Activated CD8-positive, alpha-beta T cell treated with anti-CD3 and anti-CD28 coated beads, Interleukin-2, amount 10 ng/mL, durations not matched to agents 7 days and 5 days (primary cell): ENCODE measurements at places on chromosomes 12 and 14. TPM values are rescaled to one million over a fixed set of nuclear protein-coding genes. Genes with fewer than 3 reads are reported as not detected.

Gene MEG3
- not detected for total RNA-seq

DNA sequence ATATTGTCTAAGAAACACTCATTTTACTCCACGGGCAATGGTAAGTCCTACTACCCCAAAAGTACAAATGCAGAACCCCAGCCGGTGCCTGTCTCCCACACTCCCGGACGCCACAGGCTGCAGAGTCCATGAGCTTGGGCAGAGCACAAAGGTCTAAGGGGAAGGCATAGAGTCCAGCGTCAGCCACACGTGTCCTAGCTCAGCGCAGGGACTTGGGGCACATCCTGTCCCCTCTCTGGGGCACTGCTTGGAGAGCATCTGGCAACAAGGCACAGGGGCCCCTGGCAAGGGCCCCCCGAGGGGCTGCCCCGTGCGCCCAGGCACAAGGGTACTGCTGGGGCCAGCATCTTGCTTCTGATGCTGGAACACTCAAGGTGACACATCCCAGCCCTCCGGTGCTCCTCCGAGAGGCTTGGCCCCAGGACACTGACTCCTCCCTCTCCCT lies 58.4 kb downstream of the BCL11B start:
- no peak for DNase-seq

Gene SYNDIG1L
- total RNA-seq = not detected

Gene FAM222A
- 1.6 TPM for total RNA-seq

DNA sequence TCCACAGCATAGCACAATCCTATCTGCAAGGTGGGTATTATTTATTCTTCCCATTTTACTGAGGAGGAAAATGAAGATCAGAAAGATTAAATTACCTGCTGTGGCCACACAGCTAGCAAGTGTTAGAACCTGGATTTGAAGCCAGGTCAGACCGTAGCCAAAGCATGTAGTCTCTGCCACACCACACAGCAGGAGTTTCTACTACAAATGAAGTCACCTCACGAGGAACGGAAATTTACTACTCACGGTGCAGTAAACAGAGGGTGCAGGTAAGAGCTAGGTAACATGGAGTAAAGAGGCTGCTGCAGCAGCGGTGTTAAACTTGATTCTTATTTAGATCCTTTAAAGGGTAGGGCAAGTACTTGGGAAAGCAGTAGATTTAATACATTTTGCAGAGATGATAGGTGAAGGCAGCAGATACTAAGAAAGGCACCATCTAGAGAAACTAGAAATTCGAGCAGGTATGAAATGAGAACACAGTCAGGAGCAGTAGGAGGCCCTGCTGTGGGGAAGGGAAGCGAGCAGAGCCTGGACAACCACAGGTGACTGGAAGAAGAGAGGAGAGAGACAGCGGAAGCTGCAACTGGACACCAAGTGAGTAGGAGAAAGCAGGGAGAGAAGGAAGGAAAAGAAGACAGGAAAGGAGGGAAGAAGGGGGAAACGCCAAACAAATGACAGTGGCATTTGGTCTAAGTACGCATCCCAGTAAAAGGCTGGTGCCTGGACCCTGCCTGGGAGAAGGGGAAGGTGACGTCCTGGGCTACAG lies 21.5 kb downstream of the SPTB start:
- no peak for DNase-seq

- no peak for DNase-seq
Measured at GRCh38 chr14:93036652-93037345, 78.9 kb downstream of the ITPK1 start.

- DNase-seq = no peak
Measured at GRCh38 chr14:102872020-102872419, 50.4 kb upstream of the AMN start.

GRCh38 chr14:68814238-68814538 lies 21.3 kb upstream of the ZFP36L1 start:
- no peak for DNase-seq

DNA sequence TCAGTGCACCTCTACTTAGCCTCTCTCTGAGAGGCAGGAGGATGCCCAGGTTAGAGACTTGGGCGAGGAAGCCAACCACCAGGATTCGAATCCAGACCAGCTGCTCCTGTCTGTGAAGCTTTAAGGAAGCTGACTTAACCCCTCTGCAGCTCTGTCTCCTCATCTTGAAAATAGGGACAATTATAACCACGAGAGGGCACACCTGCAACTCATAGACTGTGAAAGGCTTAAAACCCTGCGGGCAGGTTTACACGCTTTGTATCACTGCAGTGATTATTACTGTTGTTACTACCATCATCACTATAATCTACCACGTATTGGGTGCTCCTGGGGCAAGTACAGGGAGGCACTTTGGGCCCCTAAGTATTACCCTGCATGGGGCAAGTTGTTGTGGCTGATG lies 379.8 kb downstream of the VRK1 start:
- DNase-seq = peak; percentile 50

- DNase-seq = no peak
Measured at GRCh38 chr12:116434155-116435011, 124.8 kb upstream of the MAP1LC3B2 start.

- peak; percentile 22 for DNase-seq
Measured at GRCh38 chr12:127485528-127485927, 781.4 kb upstream of the TMEM132C start.

DNA sequence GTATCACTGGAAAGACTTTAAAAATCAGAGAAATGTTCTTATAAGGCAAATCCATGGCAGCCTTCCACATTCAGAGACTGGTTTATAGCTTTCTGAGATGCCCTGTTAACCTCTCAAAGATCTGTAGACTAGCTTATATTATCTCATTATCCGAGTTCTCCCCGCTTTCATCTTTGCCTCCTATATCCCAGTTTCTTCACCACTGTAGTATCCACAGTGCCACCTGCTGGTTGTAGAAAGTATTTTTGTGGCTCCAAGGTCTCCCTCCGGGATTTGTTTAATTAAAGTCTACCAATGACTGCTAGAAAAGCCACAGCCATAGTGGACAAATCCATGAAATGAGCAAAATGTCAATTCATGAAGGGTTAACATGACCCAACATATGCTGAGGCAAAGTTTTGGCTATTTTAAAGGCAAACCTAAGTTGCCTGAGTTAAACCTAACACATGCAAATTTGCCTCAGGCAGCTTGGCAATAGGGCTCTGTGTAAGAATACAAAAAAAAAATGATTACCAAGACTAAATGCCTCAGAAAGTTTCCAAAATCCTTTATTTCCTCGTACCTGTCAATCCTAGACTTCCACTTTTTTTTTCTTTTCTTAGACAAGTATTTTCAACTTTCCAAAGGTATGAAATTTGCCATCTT lies 218.8 kb upstream of the BMP4 start:
- DNase-seq = peak; percentile 59

GRCh38 chr12:128928361-128928760 lies 75.1 kb downstream of the GLT1D1 start:
- DNase-seq = no peak

Gene OR4E2
- total RNA-seq = not detected

GRCh38 chr14:103561381-103562178 lies 877 bp downstream of the BAG5 start:
- peak; percentile 67 for DNase-seq

Gene TMCC3
- 0.18 TPM for total RNA-seq

DNA sequence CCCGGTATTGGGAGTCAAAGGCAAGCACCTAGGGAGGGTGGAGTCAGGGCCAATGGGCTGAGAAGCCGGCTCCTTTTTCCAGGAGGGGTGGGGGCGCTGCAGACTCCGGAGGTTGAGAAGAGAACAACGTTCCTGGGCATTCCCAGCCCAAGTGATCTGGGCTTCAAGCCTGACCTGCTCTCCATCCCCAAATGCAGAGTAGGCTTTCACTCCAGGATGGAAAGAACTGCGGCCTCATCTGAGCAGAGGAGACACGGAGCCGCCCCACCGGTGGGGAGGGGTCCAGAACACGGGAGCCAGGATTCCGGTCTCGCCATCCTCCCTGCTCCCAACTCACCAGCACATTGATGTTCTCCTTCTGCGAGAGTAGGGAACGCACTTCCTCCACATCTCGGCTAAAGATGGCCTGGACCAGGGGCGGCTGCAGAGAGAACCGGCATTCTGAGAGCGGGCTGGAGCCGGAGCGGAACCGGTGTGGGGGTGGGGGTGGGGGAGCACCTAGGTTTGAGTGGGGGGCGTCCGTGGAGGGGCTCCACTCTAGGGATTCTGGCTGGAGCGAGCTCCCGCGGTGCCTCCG lies 605 bp downstream of the ANKRD52 start:
- DNase-seq = peak; percentile 26

GRCh38 chr14:104550861-104551728 lies 28.5 kb upstream of the C14orf180 start:
- DNase-seq = no peak

DNA sequence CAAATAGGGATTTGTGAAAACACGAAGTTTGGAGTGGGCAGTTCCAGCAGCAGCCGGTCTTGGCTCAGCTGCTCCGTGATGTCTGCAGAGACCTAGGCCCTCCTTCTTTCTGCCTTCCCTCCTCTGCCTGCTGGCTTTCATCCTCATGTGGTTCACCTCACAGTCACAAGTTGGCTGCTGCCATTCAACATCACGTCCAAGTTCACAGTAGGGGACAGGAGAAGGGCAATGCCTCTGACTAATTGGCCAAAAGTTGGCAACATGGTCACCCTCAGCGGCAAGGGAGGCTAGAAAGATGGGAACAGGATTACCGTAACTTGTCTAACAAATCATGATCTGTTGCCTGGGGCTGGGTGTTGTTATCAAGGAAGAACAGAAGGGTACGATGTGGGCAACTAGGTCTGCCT lies 7.8 kb upstream of the CACNA2D4 start:
- peak; percentile 14 for DNase-seq

GRCh38 chr14:38207736-38208617 lies at the start of gene SSTR1:
SSTR1 (plus strand) TSS chr14:38207904; CDS start chr14:38209390, 1,486 bp downstream.
- no peak for DNase-seq

Gene ARMH4
- not detected for total RNA-seq

DNA sequence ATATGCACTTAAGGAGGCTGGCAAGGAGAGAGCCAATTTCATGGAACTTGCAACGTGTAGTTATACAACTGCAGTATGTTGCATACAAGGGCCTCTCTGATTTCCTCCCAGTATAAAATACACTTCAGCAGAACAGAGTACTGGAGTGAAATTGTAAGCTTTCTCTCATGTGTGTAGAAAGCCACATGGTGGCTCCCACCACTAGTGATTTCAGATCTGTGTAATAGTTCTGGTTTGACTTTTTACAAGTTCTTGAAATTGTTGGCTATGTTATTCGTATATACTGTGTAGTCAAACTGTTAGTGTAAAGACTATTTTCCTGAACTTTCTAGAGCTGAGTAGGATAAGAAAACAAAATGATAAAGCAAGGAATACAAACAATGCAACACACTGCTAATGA lies 16.4 kb upstream of the LMO3 start:
- DNase-seq = no peak

Gene GPHB5
- total RNA-seq = not detected

Gene GLIPR1L1
- total RNA-seq = not detected

DNA sequence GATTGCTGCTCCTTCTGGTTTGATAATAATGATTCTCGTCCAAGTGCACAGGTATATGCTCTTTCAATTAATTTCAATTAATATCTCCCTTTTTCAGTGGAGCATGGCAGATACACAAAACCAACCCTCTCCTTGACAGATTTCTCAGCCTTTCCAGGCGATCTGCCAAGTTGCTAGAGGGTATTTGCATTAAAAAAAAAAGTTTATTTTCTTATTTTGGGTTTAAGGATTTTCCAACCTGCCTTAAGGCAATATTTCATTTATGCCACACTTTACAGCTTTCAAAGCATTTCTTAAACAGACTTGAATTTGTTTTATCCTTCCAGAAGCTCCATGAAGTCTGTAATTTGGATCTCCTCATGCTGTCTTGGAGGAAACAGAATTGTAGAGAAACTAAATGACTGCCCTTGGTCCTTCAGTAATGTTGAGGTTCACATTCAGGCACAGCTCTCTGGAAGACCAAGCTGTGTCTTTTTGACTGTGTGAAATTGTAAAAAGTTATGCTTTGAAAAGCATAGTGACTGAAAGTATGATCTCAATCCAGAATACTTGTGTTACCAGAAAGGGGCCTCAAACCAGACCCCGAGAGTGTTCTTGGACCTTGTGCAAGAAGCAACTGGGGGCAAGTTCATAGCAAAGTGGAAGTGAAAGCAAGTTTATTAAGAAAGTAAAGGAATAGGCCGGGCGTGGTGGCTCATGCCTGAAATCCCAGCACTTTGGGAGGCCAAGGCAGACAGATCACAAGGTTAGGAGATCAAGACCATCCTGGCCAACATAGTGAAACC lies 2.3 kb downstream of the DGLUCY start:
- peak; percentile 27 for DNase-seq

GRCh38 chr14:25622763-25623162 lies 572.8 kb upstream of the STXBP6 start:
- no peak for DNase-seq

Gene CCDC197
- not detected for total RNA-seq

DNA sequence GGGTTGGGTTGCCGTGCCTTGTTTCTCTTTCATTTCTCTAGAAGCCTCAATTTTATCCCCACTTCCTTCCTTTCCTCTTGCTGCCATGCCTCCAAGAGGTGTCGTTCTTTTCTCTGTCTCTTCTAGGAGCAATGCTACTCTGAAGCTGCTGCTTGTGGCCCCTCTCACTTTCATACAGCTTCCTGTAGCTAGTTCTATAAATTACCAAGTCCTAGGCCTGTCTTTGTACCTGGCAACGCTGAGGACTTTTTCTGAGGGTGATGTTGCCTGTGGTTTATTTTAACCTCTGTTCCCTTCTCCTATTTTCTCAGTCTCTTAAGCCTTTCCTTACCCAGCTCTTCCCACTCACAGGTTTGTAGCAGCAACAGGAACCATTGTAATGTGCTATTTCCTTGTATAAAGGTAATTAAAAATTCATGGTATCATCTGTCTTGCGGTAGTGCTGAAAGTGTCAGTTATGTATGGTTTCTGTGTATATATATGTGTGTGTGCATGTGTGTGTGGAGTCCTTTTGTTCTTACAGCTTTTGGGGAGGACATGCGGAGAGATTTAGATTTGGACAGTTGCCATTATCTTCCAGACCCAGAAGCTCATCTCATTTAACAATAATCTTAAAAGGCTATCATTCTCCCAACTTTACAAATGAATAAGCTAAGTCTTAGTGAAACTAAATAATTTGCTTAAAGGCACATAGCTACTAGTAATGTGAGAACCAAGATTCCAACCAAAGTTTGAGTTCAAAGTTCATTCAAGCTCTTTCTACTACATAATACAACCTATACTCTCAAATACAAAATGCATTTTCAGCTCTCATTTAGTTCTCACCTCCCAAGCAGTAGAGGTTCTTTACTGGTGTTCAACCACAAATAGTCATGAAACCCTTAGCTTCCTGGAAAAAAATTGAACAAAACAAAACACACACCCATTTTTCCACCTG lies 43.8 kb downstream of the DDHD1 start:
- peak; percentile 86 for DNase-seq

DNA sequence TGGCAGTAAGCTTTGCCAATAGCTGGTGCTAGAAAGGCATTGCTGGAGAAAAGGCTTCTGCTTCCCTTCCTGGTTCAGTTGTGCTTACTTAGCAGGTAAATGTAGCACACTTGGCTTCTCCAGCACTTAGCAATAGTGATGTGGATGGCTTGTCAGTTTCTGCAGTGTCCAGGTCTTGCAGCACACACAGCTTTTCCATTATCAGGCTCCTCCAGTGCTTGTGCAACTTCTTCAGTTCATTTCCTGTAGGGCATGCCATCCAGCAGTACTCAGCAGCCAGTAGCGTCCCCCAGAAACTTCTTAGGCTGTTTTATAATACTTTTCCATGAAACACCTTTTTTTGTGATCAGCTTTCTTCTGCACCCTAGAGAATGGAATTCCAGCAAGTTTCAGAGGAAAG lies 154.6 kb downstream of the SLC6A15 start:
- no peak for DNase-seq

- DNase-seq = peak; percentile 81
Measured at GRCh38 chr14:75307700-75308379, 29.2 kb downstream of the FOS start.
